ENCODE measurements at places on chromosomes 3 and 15. TPM values are rescaled to one million over a fixed set of nuclear protein-coding genes. Genes with fewer than 3 reads are reported as not detected.

GRCh38 chr3:39327746-39328349, 1.7 kb upstream of the CCR8 start:
- DNase-seq: no peak

DNA sequence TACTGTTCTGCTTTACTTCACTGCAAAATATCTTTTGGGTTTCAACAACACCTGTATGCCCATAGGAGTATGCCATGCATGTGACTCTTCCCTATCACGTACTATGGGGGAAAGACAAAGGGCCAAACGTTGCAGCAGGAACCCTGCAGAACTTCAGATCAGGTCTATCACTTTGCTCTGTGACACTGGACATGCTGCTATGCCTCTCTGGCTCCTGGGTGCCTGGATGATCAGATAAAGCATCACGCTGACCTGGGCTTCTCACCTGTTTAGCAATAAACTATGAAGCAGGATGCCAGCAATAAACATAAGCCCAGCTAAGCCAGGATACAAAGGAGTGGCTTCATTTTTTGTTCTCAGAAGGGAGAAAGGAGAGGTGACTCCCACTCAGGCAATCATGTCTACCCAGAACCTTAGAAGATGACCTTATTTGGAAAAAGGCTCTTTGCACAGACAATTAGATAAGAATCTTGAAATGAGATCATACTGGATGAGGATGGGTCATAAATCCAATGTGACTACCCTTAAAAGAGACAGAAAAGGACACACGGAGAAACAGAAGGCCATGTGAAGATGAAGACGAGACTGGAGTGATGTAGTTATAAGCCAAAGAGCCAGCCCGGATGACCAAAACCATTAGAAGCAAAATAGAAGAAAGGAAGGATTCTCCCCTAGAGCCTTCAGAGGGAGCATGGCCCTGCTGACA, 19.3 kb downstream of the POMGNT2 start:
- no peak for DNase-seq

- DNase-seq: no peak
Measured at GRCh38 chr3:186871403-186871924, 29.0 kb downstream of the ADIPOQ start.

- DNase-seq: no peak
Measured at GRCh38 chr3:141804778-141805639, 41.8 kb downstream of the GRK7 start.

GRCh38 chr15:57697588-57697987, 8.9 kb upstream of the POLR2M start:
- DNase-seq: no peak

- no peak for DNase-seq
Measured at GRCh38 chr3:172786036-172786435, 35.5 kb downstream of the ECT2 start.

- no peak for DNase-seq
Measured at GRCh38 chr3:38250198-38250597, 15.4 kb upstream of the SLC22A13 start.

GRCh38 chr15:57217778-57218598, 158.3 kb upstream of the CGNL1 start:
- no peak for DNase-seq

DNA sequence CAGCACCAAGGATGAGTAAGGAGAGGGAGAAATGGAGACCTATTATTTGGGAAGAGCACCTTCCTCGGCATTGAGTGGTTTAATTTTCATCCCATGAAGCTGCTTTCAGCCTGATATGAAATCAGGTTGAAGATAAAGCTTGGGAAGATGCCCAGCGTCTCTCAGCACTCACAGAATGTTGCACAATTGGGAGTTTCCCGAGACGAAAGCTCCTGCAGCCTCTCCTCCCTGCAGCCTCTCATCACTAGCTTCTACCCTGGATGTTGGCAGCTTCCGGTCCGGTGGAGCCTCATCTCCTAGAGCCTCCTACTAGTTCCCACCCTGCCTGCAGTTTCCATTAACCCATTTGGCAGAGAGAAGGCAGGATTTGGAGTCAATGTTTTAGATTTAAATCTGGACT, 40.3 kb downstream of the EDEM1 start:
- DNase-seq: no peak

DNA sequence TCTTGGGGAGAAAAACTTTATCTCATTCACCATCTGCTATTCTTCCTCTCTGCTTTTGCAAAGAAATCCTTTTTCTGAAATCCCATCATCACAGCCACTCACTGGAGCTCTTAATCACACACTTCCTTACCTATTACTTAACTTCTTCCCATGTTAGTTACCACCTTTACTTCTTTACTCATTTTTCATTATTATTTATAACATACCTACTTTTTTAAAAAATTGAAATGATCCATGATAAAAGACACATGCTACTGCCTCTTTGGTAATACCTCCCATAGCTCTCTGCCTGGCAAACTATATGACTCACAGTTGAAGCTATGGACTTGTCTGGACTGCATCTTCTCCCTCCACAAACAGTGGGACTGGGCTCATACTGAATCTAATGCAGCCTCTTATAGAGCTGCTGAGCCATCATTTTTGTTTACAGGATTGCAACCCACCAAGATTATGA, 150.3 kb downstream of the TNIK start:
- no peak for DNase-seq

- DNase-seq: no peak
Measured at GRCh38 chr15:22872936-22873701, 34.7 kb downstream of the NIPA2 start.

DNA sequence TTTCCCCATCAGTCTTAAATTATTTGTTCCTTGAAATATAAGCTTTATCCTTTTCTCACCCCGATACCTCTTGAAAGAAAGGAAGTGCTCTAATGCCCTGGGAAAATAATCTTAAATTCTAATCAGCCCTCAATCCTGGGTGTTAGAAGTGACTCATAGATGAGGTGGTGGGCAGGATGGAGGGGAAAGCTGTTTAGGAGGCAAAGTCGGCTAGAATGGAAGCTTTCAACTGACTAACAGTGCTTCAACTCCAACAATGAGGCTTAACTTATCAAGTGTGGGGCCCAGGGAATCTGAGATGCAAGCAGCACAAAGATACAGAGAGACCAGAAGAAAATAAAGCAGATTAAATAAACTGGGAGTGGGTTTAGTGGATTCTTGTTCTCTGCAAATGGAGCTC, 175.8 kb downstream of the EPHB1 start:
- no peak for DNase-seq

DNA sequence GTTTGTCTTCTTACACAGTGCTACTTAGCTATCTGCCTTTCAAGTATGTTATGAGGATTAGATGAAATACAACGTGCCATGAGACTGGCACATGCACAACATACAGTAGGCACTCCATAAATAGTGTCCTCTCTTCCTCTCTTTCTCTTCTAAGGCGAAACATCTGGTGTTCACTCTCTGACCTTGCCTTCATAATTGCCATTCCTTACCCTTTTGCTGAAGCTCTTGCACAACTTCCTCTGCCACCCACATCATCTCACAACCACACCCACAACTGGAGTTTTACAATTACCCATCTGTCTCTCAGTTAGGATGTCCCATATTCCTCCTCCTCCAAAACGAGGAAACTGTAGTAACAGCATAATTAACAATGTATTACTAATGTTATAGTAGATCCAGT, 26.4 kb upstream of the ACP3 start:
- no peak for DNase-seq

GRCh38 chr15:83219026-83219425, 11.4 kb upstream of the HDGFL3 start:
- no peak for DNase-seq

DNA sequence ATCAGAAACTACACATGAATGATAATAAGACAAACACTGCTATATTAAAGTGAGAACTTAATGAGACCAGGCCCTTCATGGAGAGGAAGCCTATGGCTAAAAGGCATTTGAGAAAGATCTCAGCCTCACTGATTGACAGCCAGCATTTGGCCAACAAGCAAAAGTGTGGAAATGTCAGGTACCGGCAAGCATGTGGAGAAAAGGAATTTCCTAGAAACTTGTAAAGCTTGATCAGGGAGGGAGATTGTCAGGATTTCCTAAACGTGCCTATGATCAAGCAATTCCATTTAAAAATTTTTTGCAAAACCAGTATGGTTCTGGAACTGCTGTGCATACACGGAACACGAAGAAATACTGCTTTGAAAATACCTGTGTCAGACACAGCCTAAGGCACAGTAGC, 220.3 kb upstream of the ATP10A start:
- DNase-seq: no peak

The GOLGA6B gene
- not detected for total RNA-seq

The SLC9C1 gene
- total RNA-seq: 0.95 TPM

The TMEM108 gene
- total RNA-seq: 2.2 TPM

Measured in Right ventricle myocardium inferior (tissue), 1 donor.